ENCODE measurements at places on chromosomes 2 and 18.

DNA sequence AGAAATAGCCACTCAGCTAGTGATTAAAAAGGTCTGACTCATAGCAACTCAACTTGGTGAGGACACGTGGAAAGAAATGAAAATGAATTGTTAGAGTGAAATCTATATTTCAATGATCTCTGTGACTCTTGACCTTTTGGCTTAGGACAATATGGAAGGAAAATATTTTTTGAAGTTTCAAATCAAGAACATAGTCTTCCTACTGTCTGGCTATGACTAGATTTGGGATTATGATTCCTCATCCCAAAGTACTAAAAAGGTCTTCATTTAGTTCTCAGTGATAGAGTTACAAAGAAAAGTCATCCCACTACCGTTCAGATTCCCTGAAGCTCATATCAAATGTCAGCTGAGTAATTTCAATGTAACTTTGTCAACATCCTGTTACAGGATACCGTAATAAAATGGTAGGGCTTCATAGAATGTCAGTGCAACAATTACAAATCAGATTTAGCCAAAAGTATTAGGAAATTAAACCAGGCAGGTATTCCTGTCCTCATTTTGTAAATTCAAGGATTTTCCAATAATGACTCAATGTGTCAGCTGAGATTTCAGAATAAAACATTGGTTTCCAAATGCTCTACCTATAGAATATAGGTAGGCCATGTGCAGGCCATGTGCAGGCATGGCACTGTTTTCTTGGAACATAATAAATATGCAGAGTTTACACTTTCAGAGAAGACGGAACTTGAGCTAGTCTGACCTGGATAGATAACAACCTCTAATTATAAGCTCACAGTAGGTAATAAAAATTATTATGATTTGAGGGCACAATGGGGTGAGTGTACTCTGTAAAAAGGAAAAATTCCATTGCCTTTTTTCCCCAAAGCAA lies 36.0 kb downstream of the ANKRD29 start:
- DNase-seq = no peak

DNA sequence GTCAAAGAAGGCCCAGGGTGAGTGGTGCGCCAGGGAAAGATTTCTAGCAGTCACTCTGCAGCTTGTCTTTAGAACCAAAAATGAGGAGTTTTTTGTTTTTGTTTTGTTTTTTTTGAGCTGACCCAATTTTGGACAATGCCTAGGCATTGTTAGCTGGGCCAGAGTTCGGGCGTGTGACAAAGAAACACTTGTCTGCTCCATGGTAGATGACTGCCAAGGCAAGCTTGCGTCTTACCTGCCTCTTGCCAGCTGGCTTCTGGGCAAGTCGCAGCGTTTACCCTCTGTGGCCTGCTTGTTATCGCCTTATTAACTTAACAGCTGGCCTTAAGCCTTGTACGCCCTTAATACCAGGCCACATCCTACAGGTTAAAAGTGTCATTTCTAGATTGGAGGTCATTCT lies 114.3 kb downstream of the GALNT1 start:
- DNase-seq = no peak

- no peak for DNase-seq
Measured at GRCh38 chr2:239557516-239557915, 156.7 kb upstream of the HDAC4 start.

- no peak for DNase-seq
Measured at GRCh38 chr2:121167411-121167810, 117.6 kb downstream of the TFCP2L1 start.

DNA sequence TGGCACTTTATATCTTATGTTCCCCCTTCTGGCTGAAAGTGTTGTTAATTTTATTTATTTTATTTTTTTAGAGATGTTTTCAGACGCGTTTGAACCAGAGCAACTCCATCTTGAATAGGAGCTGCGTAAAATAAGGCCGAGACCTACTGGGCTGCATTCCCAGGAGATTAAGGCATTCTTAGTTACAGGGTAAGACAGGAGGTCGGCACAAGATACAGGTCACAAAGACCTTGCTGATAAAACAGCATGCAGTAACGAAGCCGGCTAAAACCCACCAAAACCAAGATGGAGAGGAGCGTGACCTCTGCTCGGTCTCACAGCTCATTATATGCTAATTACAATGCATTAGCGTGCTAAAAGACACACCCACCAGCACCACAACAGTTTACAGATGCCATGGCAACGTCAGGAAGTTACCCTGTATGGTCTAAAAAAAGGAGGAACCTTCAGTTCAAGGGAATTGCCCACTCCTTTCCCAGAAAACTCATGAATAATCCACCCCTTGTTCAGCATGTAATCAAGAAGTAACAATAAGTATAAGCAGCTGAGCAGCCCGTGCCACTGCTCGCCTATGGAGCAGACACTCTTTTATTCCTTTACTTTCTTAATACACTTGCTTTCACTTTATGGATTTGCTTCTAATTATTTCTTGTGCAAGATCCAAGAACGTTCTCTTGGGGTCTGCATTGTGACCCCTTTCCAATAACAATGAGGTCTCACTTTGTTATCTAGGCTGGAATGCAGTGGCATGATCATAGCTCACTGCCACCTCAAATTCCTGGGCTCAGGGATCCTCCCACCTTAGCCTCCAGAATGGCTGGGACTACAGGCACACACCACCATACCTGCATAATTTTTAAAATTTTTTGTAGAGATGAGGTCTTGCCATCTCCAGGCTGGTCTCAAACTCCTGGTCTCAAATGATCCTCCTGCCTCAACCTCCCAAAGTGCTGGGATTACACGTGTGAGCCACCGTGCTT lies 55.9 kb downstream of the CACNB4 start:
- no peak for DNase-seq

- DNase-seq = no peak
Measured at GRCh38 chr18:49611316-49611715, 49.5 kb downstream of the LIPG start.

DNA sequence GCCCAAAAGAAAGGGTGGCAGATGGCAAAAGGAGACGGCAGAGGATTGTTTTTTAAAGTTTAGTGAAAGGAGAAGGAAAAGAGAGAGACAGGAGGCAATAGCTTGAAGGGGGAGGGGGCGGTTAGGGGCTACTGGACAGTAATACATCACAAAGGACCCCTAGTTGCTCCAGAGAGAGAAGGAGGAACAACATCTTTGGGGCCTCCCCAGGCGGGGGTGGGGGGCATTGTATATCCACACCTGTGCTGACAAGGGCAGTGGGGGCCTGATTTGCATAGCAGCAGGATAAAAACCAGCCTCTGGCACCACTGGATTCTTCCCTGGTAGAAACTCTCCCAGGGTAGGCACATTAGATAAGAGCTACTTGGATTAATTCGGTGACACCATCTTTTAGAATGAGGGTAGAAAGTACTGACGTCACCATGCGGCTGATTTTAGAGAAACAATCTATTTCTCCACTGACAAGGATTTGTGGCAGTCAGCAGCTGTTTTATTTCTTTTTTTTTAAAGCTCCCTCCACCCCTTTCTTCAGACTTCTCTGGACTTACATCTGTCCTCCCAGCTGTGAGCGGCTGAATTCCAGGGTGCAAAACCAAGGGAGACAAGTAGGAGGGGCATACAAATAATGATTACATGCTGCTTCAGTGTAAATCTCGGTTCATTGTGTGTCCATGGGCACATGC lies 199.8 kb upstream of the NRP2 start:
- DNase-seq = no peak

GRCh38 chr18:23340661-23341060 lies 112.4 kb upstream of the RIOK3 start:
- no peak for DNase-seq

DNA sequence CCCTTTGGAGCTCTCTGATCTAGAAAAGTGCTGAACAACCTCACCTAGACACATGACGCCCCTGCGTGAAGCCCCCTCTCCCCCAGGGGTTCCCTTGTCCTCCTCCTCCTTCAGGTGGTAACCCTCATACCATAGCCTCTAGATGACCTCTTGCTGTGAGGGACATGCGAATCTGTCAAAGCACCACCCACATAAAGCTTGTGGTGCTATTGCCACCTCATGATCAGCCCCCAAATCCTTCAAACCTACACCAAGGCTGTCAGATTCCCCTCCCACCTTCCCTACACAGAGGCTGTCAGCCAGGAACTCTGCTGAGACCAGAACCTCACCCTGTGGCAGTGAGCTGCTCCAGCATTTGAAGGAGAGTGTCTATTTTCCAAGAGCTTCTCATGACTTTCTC lies 43.1 kb upstream of the TEX51 start:
- no peak for DNase-seq

DNA sequence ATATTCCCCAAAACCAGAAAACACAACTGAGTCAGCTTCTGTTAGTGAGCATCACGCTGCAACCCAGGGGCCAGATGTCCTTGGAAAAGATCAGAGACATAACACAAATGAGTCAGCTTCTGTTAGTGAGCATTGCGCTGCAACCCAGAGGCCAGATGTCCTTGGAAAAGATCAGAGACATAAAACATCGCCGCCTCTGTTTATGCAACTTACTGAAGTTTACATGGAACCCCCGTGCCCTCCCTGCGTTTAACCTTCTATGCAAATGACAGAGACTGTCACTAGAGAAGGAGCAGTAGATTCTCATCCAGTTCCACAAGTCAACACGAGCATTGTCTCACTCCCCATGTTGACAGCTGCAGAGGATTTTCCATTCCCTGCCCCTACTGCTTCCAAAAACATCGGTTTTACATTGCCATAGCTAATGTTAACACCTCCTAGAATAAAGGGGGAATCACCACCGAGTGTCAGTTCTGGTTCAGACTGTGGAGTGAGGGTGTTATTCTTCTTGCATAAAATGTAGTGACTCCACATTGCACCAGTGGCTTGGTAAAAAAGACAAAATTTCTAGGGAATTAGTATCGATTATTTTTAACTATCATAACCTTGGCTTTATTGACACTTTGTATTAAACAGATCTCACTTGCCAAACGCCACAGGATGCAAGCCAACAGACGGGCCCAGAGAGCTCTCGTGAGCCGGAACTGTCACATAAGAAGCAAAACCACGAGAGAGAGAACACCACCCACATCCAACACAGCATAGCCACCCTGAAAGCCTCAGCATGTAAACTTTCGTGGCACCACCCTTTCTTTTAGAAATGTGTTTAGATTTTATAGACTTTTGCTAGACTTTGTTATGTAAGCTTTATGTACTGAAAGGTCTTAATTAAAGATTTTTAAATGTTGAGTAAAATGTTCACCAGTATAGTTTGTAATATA lies 87.7 kb downstream of the SH3YL1 start:
- no peak for DNase-seq

DNA sequence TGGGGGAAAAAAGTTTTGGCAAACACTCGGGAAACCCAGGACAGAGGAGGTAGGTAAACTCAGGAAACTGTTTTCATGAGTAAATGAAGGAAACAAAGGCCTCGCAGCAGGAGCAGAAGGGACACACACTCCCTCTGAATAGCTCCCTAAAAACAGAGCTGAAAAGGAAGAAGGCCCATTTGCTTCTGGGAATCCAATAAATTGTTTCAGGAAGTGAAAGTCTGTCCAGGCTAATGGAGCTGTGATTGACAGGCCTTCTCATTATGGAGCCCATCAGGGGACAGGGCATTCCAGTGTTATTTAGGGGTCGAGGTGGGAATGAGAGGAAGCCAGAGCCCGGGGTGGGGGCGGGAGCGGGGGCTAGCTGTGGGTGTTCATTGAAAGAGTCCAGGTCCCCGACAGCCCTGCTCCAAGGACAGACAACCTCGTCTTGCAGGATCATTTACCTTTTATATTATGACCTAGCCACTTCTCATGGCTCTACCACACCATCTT lies 81.2 kb downstream of the GBX2 start:
- DNase-seq = no peak

GRCh38 chr2:49687918-49688317 lies 533.6 kb upstream of the FSHR start:
- DNase-seq = no peak

DNA sequence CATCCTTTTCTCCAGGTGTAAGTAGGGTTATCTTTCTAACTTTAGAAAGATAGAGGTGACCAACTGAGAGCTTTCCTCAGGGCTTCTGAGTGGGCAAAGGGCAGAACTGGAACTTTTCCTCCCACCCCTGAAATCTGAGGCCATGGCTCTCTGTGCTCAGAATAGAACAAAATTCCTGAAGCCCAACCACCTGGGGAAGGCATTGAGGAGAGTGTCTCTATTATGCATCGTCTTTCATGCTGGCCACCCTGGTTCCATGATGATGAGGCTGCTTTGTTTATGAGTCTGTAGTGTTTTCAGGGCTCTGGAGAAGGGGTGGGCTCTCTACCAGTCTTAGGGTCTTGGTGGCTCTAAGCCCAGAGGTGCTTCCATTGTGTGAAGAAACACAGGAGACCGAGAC lies 30.7 kb upstream of the IL1R1 start:
- DNase-seq = no peak

- no peak for DNase-seq
Measured at GRCh38 chr2:45849491-45850283, 198.2 kb downstream of the PRKCE start.

DNA sequence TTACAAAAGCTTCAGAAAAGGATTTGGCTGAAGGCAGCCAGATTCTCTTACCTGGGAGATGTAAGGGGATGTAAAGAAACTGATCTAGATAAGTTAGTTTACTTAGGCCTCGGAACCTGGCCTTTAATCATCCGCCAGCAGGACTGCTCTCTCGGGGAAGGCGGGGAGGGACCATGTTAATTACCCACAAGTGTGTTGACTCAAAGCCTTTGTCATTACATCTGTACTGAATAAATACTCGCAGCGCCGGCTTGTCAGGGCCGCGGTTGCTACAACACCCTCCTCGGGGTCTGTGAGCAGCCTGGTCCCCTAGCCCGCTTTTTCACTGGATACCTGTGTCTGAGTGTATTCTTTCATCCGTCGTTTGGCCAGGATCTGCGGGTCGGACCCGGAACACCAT lies 6.7 kb downstream of the CHMP3 start:
- no peak for DNase-seq

DNA sequence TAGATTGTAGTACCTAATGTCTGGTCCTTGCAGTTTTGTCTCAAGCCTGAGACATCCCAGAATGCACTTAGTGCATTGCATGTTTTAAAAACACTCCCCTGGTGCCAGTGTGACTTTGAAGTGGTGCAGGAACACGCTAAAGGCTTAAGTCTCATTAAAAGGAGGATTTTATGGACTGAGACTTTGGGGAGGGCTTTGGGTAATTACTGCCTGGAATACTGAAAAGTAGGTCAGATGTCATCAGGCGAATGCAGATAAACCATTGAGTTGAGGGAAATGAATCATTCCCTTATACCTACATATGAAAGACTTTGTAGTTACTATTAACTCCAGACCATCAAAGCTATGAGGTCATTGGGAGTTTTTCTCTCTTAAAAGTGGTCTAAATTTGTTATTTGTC lies 3.0 kb upstream of the OSBPL1A start:
- no peak for DNase-seq

Data from epithelial cell of proximal tubule (primary cell).